ENCODE measurements at places on chromosomes 16 and 17.

- DNase-seq: no peak
Measured at GRCh38 chr16:31467151-31467773, 4.7 kb upstream of the TGFB1I1 start.

DNA sequence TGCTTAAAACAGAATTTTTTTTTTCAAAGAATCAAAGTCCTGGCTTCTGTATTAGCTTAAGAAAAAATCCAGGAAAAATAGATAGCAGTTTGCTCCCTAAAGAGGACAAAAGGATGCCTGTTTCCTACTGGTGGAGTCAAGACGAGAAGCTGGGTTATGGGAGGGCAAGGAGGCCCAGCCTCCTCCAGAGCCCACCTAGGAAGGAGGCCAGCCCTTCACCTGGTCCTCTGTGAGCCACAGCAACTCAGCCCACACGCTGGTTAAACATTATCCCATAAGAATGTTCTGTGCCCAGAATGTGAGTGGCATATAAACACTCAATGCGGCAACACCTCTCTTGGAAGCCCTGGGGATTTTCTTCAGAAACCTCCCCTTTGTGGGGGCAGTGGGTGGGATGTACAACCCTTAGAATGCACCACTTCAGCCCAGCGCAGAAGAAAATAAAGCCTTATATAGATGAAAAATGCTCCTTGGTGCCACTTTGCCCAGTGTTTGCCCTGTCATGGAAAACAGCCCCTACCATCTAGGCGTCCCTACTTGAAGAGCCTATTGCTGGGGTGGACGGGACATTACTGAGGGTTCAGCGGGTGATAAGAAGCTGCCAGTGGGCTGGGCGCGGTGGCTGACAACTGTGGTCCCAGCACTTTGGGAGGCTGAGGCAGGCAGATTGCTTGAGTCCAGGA is 48.0 kb downstream of the TEKT5 start:
- DNase-seq: no peak

GRCh38 chr16:89870440-89870839 is 3.0 kb upstream of the TCF25 start:
- DNase-seq: no peak

GRCh38 chr17:56536766-56537165 is 56.7 kb upstream of the NOG start:
- no peak for DNase-seq

Measured in activated naive CD4-positive, alpha-beta T cell treated with Interleukin-2 at 50 U/mL for 16 hours (primary cell).